ENCODE measurements at places on chromosomes 5 and 9. TPM values are rescaled to one million over a fixed set of nuclear protein-coding genes. Genes with fewer than 3 reads are reported as not detected.

The EIF4EBP3 gene
- 16.8 TPM for total RNA-seq

The FAM221B gene
- total RNA-seq = not detected

The CD180 gene
- total RNA-seq = 1.2 TPM

The COL27A1 gene
- total RNA-seq = 1.5 TPM

The HAVCR2 gene
- total RNA-seq = 1.8 TPM

The LCN10 gene
- total RNA-seq = 4.5 TPM

The CD274 gene
- 6.6 TPM for total RNA-seq

DNA sequence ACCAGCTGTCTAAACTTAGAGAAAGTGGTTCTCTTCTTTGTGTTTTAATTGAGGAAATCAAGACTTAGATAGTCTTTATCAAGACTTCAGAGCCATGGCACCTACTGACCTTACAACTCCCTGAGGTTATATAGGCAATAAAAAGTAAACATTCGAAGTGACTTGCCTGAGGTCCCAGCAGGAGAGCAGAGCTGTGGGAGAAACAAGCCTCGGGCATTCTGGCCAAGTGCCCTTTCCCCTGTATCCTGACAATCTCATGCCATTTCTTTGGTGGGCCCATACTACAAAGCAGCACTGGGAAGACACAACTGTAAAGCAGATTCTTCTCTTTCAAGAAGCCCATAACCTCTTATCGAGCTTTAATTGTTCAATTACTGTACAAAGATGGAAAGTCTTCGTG is 23.1 kb downstream of the FREM1 start:
- DNase-seq = no peak

DNA sequence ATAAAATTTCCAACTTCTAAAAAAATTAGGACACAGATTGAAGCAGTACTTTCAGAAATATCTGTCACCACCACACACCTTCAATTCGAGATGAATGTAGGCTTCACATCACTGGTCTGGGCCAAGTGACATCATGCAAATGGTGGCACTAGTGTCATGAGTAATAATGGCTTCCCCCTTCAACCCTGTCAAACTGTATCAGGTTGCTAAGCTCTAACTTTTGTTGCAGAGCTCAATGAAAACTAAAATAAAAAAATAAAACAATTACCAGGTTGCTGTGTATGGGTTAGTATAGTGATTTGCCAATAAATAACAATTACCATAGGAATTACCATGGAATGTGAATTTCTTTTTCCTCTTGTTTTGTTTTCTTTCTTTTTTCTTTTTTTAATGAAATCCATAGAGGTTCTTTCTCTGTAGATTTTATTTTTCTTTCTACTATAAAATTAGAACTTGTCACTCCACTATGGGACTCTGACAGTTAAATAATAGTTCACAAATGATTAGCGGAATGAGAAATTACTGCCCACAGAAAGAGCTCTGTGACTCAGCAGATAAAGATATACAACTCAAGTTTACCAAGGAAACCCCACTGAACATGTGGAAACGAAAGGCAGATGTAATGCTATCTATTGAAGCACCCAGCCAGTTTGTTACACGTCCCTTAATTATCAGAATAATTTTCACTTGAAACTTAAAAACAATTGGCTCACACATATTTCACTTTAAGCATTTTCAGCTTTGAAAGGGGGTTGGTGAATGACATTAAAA is 783.8 kb upstream of the WWC1 start:
- no peak for DNase-seq

DNA sequence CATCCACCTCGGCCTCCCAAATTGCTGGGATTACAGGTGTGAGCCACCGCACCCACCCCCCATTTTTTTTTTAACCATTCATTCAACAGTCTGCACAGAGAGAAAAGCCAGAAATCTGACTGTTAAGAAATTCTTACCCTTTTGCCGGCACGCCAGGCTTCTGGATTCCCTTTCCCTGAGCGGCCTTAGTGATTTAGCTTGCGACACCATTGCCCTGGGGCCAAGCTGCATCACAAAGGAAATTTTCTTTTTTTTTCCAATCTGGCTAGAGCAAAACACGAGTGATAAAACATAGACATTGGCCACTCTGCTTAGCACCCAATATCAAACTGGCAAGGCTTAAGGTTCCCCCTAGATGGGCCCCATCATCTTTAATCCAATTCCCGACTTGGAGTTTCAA is 21.2 kb upstream of the ATOSB start:
- peak; percentile 30 for DNase-seq

GRCh38 chr5:33984671-33985124 is at the start of gene SLC45A2:
SLC45A2 (minus strand) TSS chr5:33984693; CDS start chr5:33984583, 110 bp downstream.
- no peak for DNase-seq

DNA sequence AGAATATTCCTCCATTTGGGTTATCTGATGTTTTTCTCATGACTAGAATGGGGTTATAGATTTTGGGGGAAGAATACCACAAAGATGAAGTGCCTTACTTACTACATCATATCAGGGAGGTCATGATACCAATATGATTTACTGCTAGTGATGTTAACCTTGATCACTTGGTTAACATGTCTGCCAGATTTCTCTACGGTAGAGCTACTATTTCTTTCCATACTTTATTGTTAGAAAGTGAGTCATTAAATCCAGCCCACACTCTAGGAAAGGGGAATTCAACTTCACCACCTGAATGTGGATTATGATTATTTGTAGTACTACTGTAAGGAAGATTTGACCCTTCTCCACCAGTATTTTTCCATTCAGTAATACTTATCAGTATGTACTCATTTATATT is 64.7 kb downstream of the UBE2R2 start:
- DNase-seq = no peak

- no peak for DNase-seq
Measured at GRCh38 chr5:66633754-66634153, 37.6 kb downstream of the MAST4 start.

- DNase-seq = no peak
Measured at GRCh38 chr9:107547772-107548297, 58.3 kb upstream of the KLF4 start.

GRCh38 chr5:135079760-135080159 is 45.7 kb upstream of the PITX1 start:
- no peak for DNase-seq

DNA sequence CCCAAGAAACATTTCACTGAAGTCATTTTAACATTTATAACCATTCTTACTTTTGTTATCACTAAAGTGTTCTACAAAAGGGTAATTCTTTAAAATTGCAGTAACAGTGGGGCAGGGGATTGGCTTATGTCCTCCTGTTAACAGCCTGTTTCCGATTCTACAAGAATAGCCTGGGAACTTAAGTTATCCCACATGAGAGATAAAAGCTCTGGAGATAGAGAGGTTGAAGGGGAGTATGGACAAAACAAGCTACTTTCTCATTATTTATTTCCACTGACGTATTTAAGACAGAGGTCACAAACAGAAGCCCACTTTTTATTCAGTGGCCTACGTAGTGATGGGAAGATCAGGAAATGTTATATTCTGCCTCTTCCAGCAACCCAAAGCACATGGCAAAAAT is 98.7 kb downstream of the EPB41L4A start:
- DNase-seq = no peak
